MCF 10A (cell line): ENCODE measurements at places on chromosomes 7 and 10.

- no peaks in the 10 kb centered on the region for H3K27me3 ChIP-seq
- no peaks in the 10 kb centered on the region for H3K36me3 ChIP-seq
- H3K27ac ChIP-seq = no peak overlapping the region
- DNase-seq = no peak
- H3K4me3 ChIP-seq = no peak overlapping the region
- H3K4me1 ChIP-seq = no peaks in the 10 kb centered on the region
These were observed 284.8 kb upstream of the PPP2R2D start for GRCh38 chr10:131616040-131616439.

DNA sequence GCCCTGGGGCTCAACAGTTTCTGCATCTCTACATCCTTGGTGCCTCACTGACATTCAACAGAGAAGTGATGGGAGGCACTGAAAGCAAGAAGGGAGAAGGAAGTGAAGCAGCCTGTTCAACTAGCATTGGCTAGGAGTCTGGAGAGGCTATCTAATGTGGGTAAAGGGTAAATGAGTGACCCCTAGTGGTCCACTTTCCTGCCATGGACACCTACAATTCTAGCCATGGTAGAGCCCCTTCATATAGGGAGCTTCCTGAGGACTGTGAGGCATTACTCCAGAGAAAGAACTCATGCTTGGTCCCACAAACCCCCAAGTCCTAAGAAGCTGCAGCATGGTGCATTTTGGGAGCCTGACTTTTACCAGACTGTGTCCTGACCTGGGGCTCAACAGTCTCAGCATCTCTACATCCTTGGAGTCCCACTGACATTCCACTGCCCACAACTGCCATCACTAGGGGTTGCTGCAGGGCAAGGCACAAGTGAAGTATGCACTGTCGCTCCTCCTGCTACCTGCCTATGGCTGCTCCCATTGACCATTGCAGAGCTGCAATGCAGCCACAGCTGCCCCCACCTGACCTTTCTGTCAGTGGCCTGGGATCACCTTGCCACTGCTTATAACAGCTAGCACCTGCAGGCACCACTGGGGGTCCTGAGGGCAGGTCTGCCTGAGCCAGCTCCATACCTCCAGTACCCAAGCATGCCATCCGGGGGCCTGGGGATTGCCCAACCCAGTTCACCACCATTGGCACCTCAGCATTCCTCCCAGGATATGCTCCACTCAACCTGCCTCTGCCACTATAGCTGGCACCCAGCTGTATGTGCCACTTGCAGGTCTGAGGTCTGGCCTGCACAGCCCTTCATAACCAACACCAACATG, 44.1 kb upstream of the CDK6 start:
- H3K27me3 ChIP-seq = no peaks in the 10 kb centered on the region
- no peaks in the 10 kb centered on the region for H3K36me3 ChIP-seq
- DNase-seq = peak; percentile 42
- peaks cover 2% of the 10 kb centered on the region for H3K4me1 ChIP-seq
- no peak overlapping the region for H3K27ac ChIP-seq

GRCh38 chr7:311131-311680, 21.2 kb downstream of the FOXL3 start:
- no peaks in the 10 kb centered on the region for H3K36me3 ChIP-seq
- H3K4me3 ChIP-seq = no peak overlapping the region
- peaks cover 8% of the 10 kb centered on the region for H3K4me1 ChIP-seq
- peaks cover 28% of the 10 kb centered on the region for H3K27me3 ChIP-seq

GRCh38 chr7:88072715-88073055, 138.6 kb downstream of the ADAM22 start:
- no peaks in the 10 kb centered on the region for H3K36me3 ChIP-seq
- H3K27ac ChIP-seq = no peak overlapping the region
- no peak overlapping the region for H3K4me3 ChIP-seq
- H3K27me3 ChIP-seq = peaks cover 50% of the 10 kb centered on the region
- DNase-seq = no peak
- H3K4me1 ChIP-seq = no peaks in the 10 kb centered on the region
